Activated CD8-positive, alpha-beta memory T cell treated with anti-CD3 and anti-CD28 coated beads, Interleukin-2, amount 10 ng/mL, durations not matched to agents 7 days and 5 days (primary cell): ENCODE measurements at places on chromosomes 1 and 21. TPM values are rescaled to one million over a fixed set of nuclear protein-coding genes. Genes with fewer than 3 reads are reported as not detected.
A peak's percentile ranks its signal among the peaks of the same experiment; 100 is the strongest.

DNA sequence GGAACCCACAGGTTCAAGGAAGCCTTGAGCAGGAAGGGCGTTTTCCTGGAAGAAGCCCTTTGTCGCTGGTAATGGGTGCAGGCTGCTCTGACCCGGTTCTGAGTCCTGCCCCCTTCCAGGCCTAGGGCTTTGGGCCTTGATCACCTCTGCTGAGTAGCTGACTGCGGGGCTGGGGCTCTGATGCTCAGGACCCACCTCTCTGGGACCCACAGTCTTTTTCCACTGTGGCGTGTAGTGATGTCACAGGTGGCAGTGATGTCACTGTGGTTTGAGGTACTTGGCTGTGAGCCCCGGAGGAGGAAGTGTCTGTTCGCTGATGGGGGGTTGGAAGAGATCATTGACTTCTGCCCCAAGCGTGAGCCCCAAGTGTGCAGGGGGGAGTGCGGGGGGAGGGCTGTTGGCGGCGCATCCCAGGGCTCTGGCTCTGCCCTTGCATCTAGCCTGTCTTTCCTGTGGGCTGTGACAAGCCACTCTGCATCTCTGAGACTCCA, 6.9 kb downstream of the TNFRSF1B start:
- DNase-seq = peak; percentile 98

DNA sequence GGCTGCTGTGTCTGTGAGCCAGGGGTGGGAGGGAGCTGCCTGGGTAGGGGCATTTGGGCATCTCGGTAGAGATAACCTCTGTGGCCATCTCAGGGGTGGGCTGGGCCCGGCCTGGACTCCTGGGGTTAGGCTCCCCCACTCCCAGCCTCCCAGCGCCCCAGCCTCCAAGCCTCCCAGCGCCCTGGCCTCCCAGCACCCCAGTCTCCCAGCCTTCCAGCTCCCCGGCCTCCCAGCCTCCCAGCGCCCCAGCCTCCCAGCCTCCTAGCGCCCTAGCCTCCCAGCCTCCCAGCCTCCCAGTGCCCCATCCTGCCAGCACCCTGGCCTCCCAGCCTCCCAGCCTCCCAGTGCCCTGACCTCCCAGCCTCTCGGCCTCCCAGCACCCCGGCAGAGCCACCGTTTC, 85.1 kb upstream of the TTC34 start:
- DNase-seq = no peak

The SLC30A2 gene
- not detected for total RNA-seq

DNA sequence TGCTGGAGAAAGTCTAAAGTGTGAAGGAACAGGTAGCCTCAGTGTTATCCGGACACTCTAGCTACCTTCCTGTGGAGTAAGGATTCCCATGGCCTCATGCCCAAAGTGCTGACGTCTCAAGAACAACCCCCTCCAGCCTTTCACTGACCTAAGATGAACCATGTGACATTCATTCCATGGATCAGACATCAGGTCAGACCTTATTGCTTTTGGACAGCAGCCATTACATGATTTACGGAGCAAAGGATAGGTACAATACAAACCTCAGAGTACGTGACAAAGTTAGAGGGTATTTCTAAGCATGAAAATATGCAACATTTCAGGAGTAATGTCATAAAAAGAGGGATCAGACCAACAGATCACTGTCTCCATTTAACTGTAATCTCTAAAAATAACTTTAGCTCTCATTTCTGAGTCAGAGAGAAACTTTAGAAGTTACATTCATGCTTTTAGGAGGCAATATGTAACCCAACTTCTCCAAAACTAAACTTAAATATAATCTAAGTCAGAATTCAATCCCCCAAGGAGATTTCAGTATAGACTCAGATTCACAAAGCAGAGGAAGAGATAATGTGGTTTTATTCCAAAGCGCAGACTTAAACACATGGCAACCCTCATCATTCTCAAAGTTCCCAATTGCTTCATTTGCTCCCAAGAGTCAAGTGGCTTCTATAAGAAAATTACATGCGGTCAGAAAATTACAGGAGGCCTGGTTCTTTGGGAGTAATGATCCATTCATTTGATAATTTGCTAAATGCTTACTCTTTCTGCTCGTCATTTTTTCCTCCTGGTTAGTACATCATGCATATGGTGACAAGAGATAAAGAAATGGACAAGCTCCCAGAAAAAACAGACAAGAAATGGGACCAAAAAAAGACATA, 280.4 kb downstream of the SETD4 start:
- DNase-seq = no peak

DNA sequence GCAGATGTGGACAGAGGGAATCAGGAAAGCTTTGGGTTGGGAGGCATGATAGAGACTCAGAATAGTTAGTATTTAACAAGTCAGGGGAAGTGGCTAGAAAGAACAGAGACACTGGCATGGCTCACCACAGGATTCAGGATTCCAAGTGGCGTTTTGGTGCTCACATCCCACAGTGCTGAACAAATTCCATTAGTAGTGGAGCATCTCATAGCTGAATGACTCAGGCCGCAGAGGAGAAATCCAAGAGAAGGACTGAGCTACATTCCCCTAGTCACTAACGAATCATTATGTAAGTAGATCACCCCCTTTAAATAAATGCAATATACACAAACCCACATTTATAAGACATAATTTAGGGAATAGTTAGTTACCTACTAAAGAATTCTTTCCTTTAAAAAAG, 5.0 kb upstream of the KCNJ9 start:
- DNase-seq = no peak

DNA sequence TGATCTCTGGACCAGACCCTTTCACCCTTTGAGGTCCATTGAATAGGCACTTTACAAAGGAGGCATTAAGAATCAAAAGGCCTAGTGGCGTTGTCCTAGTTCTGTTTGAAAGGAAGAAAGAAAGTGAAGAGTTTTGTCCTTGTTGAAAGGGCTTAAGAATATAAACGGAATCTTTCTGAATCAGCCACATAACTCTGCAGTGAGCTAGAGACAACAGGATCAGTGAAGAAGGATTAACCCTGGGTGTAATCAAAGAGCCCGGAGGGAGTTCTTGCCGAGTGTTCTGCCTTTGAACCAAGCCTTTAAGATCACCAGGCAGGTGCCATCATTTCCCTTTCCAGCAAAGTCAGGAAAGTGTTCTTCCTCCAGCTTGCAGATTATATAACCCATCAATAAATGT, 54.8 kb upstream of the CNTN2 start:
- no peak for DNase-seq

DNA sequence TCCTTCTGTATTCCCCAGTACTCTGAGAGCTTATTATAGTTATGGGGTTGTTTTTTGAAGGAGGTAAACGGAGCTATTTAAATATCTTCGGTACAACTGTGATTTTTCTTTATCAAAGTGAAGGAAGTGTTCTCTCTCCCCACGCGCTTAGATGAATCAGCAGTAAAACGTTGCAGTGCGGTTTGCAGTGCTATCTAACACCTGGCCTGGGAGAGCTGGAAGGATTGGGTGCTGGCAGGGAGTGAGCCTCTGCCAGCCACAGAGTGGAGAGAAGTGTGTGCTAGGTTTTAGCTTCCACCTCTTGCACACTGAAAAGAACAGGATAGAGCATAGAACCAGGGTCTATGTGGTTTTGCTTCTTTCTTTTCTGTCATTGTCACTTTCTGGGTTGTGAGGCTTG, 165.9 kb downstream of the SDCCAG8 start:
- peak; percentile 85 for DNase-seq

DNA sequence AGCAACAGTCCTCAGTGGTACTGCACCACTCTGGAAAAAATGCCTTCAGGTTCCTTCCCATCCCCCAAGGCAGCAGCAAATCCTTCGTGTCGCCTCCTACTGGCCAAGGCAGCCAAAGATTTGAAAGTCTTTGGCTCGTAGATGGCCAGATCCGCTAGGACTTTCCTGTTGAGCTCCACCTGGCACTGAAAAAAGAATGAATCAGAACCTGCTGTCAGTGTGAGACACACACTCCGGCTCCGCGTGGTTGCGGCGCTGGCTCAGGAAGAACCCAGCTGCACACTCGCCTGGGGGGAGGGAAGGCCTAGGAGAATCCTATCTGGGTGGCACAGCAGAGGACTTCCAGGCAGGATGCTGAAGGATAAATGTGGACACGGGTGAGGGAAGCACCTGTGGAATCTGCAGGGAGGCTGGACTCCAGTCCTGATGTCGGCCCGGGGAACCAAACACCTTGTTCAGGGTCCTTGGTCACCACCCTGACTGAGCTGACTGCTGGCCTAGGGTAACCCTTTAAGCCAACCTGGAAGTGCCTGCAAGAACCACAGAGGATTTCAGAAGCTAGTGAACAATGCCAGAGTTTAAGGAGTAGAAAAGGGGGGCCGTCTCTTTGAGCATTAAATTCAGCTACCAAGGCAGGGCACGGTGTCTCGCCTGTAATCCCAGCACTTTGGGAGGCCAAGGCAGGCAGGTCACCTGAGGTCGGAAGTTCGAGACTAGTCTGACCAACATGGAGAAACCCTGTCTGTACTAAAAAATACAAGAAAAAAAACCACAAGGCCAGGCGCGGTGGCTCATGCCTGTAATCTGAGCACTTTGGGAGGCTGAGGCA, 3.2 kb upstream of the CCNL2 start:
- DNase-seq = peak; percentile 56

The TCHHL1 gene
- total RNA-seq = not detected

GRCh38 chr1:89363638-89364536, at the start of gene GBP6:
Gene GBP6 (plus strand): TSS chr1:89364059. CDS start chr1:89368552, 4,493 bp downstream.
- DNase-seq = peak; percentile 51

The OR2T4 gene
- total RNA-seq = not detected
